Stimulated activated CD8-positive, alpha-beta memory T cell treated with anti-CD3 and anti-CD28 coated beads, Interleukin-4, amount 100 ng/mL, for 4 hours (primary cell): ENCODE measurements at places on chromosomes 12 and 14.

GRCh38 chr14:103385152-103385928 is at the start of gene MARK3:
MARK3 (plus strand) TSS chr14:103385415; CDS start chr14:103386030, 615 bp downstream.
- peak; percentile 95 for DNase-seq

GRCh38 chr12:6370994-6371754 is 4.2 kb downstream of the SCNN1A start:
- no peak for DNase-seq

DNA sequence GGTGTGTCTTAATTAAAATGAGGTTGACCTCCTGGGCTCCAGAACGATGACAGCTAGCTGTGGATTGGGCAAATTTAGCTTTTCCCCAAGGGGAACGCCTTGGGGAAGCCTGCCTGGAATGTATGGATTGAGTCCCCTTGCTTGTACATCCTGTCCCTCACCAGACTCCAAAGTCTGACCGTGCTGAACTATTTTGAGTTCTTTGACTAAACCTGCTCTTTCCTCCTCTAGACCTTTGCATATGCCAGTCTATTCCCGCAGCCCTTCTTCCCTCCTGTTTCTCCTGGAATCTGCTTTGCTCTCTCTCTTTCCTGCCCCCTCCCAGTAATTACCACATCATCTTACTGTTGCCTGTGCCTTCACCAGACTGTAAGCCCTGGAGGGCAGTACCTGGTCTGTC is 11.5 kb upstream of the KDM2B start:
- no peak for DNase-seq

GRCh38 chr12:71969330-71969729 is 30.7 kb downstream of the TPH2 start:
- DNase-seq = no peak

DNA sequence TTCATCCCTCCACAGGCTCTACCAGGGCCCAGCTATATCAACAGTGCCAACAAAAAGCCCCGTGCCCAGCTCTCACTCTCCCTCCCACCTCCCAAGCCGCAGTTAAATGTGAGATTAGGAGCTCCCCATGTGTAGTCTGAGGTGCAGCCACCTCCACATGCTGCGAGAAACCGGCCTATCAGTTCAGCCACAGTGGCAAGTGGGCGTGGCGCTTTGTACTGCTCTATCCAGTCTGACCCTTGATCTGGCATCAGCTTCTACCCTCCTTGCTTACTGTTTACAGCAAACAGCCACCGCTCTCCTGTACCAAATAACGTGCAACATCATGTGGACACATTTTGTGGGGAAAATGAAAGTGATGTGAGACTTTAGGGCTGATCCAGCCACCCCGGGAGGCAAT is 1.7 kb downstream of the PLEK2 start:
- no peak for DNase-seq

GRCh38 chr14:75979071-75979571 is 2.7 kb downstream of the TGFB3 start:
- DNase-seq = no peak

DNA sequence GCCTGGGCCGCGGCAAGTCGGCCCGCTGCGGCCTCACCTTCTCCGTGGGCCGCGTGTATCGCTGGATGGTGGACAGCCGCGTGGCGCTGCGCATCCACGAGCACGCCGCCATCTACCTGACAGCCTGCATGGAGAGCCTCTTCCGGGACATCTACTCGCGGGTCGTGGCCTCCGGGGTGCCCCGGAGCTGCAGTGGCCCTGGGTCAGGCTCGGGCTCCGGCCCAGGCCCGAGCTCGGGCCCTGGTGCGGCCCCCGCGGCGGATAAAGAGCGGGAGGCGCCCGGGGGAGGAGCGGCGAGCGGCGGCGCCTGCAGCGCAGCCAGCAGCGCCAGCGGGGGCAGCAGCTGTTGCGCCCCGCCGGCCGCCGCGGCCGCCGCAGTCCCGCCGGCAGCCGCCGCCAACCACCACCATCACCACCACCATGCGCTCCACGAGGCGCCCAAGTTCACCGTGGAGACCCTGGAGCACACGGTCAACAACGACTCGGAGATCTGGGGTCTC is 226.2 kb upstream of the CRY1 start:
- no peak for DNase-seq

DNA sequence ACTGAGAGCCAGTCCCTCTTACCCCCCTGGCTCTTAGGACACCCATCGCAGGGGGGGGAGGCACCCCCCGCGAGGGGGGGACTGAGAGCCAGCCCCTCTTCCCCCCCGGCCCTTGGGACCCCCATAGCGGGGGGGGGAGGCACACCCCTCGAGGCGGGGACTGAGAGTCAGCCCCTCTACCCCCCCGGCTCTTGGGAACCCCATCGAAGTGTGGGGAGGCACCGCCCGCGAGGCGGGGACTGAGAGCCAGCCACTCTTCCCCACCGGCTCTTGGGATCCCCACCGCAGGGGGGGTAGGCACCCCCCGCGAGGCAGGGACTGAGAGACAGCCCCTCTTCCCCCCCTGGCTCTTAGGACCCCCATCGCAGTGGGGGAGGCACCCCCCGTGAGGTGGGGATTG is 48.8 kb downstream of the DDX11 start:
- DNase-seq = no peak

DNA sequence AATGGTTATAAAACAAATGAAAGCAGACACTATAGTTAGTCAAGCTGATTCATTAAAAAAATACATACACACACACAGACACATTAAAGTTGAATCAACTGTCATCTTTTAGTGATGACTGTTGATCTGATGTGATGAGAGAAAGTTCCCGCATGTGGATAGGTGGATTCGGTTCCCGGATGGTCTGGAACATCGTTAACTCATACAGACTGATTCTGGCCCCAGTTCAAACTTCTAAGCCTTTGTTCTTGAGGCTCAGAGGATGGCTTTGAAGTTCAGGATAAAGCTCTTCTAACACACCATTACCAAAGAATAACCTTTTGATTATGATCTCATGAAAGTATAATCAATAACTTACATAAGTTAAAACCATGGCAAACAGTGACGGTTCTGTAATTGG is 27.5 kb downstream of the WIF1 start:
- no peak for DNase-seq

GRCh38 chr14:67426983-67427606 is 15.1 kb upstream of the PLEK2 start:
- DNase-seq = peak; percentile 41
